Muscle of leg (tissue), 16 donors: ENCODE measurements at places on chromosomes 7 and 10. TPM values are rescaled to one million over a fixed set of nuclear protein-coding genes. Genes with fewer than 3 reads are reported as not detected.
A peak's percentile ranks its signal among the peaks of the same experiment; 100 is the strongest.

DNA2 gene
- total RNA-seq: 9.0 TPM

OR13A1 gene
- not detected for total RNA-seq

PKD2L1 gene
- 0.04 TPM for total RNA-seq

PCLO gene
- 0.27 TPM for total RNA-seq

HKDC1 gene
- total RNA-seq: 0.04 TPM

DNA sequence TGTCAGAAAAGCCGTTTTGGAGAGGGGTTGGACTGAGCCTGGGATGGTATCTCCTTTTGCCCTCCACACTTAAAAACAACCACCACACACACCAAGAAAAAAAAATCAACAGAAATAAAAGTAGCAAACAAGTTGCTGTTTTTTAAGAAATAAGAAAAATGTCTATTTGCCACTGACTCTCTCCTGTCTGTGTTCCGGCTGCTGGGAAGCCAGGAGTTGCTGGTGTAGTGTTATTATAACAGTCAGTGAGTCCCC is 163 bp downstream of the EGR2 start:
- peaks cover 40% of the 10 kb centered on the region for H3K4me1 ChIP-seq
- H3K4me3 ChIP-seq: peak overlapping the region; percentile 74
- H3K36me3 ChIP-seq: no peaks in the 10 kb centered on the region
- peaks cover 67% of the 10 kb centered on the region for H3K27me3 ChIP-seq
- H3K27ac ChIP-seq: peak overlapping the region; percentile 3
- no peak for DNase-seq

- H3K27me3 ChIP-seq: no peaks in the 10 kb centered on the region
- H3K4me1 ChIP-seq: no peaks in the 10 kb centered on the region
- H3K27ac ChIP-seq: no peak overlapping the region
- H3K36me3 ChIP-seq: no peaks in the 10 kb centered on the region
- no peak for DNase-seq
Observed at GRCh38 chr10:31875608-31876007, 53.0 kb downstream of the ARHGAP12 start.
